ENCODE measurements at places on chromosomes 2 and 18.

- DNase-seq, result no peak
Observed at GRCh38 chr2:148538375-148538774, 106.2 kb upstream of the EPC2 start.

DNA sequence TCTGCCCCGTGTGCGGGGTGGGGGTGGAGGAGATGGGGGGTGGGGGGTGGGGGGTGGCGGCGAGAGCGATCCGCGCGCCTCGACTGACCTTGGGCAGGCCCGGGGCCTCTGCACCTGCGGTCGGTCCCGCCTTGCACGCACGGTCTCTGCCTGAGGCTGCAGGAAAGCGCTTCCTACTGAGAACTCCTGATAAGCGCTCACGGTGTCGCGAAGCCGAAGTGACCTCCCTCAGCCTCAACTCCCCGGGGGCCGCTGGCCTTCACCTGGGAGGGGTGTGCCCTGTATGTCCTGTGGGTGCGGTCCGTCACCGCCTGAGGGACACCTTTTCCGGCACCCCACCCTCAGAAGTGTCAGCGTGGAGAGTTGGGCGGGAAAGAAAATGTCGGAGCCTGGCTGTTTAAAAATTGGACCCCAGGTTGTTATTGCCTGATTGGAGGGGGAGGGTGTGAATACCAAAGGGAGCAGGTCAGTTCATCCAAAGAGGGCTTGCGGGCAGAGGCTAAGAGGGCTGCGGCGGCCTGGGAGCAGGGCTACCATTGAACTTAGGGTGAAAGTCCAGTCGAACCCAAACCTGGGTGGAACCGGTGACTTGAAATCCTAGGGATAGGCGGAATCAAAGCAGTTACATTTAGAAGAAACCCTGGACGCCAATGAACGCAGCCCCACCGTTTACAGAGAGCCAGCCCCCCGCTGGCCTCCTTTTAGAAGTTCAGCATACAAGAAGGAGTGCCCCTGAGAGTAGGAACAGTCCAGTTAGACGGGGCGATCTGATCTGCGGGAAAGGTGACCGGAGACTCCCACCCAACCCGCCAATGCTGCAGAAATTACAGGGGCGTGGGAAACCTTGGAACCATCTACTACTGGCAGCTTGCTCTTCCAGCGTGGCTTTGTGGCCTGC, 1.2 kb downstream of the MAL start:
- DNase-seq, result peak; percentile 53

DNA sequence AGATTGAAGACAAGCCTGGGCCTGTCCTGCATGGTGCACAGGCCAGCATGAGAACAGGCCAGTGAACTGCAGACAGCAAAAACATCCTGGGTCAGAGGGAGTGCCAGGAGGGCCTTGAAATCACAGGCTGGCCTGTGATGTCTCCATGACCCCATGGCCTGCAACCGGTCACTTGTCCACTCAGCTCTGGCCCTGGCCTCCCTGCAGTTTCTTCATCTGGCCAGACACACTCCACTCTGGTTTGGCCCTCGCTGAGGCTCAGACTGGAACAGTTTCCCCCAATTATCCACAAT, 12.6 kb downstream of the CYRIA start:
- DNase-seq, result no peak

DNA sequence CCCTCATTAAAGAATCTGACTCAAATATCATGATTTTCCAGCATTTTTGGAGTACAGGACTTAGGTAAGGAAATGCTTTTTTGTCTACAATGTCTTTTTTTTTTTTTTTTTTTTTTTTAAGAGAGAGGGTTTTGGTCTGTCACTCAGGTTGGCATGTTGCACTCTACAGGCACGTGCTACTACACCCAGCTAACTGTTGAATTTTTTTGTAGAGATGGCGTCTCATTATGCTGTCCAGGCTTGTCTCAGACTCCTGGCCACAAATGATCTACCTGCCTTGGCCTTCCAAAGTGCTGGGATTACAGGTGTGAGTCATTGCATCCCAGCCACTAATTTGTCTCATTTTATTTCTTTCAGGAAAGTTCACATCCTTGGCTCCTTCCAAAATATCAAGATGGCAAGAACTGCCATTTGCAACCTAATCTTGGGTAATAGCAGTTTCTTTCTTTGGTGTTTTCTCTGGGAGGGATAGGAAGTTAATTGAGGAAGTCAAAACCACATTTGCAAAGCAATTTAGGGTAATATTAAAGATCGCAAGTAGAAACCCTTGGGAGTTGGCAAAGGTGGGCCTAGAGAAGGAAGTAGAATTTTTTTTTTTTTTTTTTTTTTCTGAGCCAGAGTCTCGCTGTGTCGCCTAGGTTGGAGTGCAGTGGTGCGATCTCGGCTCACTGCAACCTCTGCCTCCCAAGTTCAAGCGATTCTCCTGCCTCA, 15.5 kb downstream of the PNO1 start:
- DNase-seq, result no peak

- DNase-seq, result no peak
Observed at GRCh38 chr2:48849770-48850169, 94.2 kb upstream of the LHCGR start.

GRCh38 chr2:147255812-147256211, 589.0 kb upstream of the ACVR2A start:
- no peak for DNase-seq

Data from activated T-cell treated with anti-CD3 and anti-CD28 coated beads, Interleukin-2, amount 50 U/mL, for 72 hours (primary cell).